Mesenteric fat pad (tissue), 1 donor: ENCODE measurements at places on chromosomes 16 and 17. TPM values are rescaled to one million over a fixed set of nuclear protein-coding genes. Genes with fewer than 3 reads are reported as not detected.

DNA sequence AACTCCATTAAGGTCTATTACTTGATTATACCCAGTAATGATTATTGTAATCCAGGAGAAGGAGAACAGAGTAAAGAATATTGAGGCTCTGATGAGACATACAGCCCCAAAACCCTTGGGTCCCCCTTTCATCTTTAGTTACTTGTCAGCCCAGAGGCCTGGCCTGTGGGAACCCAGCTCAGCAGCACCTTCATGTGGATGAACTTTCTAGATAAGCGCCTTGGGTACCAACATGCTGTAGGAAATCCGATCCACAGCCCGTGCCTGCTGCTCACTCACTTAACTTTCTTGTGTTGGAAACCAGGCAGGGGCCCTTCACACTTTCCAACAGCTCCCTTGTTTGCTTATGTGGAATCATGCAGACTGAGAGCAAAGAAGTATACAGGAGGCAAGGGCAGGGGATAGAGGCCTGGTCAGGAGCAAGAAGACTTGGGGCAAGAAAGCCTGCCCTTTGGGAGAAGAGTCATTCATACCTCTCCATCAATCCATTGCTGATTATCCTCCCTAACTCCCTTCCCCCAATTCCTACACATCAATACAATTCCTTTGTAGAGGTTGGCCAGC lies 64.0 kb upstream of the SOX9 start:
- no peak for DNase-seq

- DNase-seq = no peak
These were observed 37.3 kb downstream of the TBCD start for GRCh38 chr17:82789051-82789592.

GRCh38 chr17:71900621-71901229 lies 220.1 kb upstream of the SOX9 start:
- DNase-seq = no peak

GRCh38 chr16:2179576-2179975 lies 16.8 kb downstream of the CASKIN1 start:
- no peak for DNase-seq

SHISA6 gene
- 1.2 TPM for total RNA-seq

DNA sequence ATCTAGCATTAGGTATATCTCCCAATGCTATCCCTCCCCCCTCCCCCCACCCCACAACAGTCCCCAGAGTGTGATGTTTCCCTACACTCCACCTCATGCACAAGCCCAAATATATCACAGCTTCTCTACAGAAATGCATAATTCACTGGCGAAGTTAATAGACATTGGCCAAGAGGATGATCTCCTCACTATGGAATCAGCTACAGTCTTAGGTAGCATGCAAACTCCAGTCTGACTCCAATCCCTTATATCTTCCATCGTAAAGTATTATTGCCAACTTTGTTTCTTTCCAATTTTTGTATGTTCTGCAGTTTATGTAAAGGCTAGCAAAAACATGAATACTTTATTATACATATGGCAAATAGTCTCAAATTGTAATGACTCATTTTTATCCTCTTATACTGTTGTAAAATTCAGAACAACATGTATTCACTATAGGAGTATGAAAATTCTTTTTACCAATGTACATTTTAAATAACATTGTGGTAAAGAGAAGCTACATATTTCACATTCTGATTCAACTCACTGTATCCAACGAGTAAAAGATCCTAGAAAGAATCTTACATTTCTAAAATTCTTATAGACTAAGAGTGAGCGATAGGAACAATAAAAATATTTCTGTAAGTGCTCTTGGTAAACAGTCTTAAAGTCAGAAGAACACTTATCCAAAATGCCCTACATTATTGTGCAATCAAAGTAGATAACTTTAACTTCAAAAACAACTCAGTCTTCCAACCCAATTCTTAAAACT lies 871 bp downstream of the ABCA8 start:
- DNase-seq = no peak

GRCh38 chr16:66188917-66189725 lies 177.4 kb upstream of the CDH5 start:
- no peak for DNase-seq

ZP2 gene
- total RNA-seq = not detected

DNA sequence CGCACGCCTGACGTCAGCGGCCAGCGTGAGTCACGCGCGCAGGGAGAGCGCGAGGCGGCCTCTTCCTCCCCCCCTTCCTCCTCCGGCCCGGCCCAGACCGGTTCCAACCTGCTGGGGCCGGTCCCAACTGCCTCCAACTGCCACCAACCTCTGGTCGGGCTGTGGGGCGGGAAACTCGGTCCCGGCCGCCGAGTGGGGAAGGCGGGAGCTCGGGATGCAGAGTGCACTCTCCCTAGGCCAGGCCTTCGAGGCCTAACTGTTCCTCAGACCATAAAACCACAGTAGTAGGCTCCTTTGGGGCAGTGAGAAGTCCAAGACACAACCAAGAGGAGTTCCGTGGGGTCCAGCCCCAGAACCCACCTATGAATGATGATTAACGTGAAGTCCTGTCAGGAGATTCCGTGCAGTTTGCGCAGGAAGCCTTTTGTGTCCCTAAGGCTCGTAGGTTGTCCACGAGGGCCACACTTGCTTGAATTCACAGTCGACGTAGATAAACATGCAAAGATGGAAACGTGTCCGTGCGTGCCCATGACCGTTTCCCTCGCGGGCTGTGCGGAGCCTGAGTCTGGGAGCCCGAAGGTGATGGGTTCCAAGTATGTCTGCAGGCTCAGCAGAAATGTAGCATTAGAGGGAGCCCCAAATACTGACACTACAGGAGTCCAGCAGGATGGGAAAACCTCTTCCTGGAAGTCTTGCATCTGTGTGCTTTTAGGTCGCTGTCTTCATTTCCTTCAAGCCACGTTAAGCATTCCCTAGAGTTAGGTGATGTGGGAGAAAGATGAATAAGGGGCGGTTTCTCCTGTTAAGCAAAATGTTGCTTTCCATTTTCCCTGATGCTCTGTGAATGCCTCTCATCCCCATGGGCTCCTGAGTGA lies 647 bp downstream of the UNK start:
- DNase-seq = peak; percentile 98

RCVRN gene
- 0.67 TPM for total RNA-seq

KRTAP1-5 gene
- not detected for total RNA-seq

DNA sequence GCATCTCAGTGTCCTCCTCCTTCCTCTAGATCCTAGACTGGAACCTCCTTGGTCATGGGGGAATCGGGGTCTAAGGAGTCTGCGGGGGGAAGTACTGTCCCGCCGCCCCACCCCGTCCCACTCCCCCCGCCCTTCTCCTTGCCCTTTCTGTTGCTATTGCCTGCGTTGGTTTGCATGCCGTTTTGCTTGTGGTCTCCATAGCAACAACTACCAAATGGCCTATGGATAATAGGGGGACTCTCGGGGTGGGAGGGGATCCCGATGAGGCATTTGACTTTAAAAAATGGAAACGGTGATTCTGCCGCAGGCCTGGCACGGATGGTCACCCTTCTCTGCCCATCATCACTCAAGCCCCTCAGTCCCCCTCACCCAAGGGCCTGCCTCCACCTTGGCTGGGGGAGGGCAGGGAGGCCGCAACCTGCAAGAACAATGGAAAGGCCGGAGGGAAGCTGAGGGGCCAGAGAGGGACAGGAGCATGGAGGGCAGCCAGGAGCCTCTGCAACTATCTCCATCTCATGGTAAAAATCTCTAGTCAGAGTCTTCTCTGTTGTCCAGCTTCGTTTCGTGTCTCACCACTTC lies 231.4 kb upstream of the TNRC6C start:
- DNase-seq = peak; percentile 51

GRCh38 chr16:85515319-85515745 lies 97.8 kb upstream of the GSE1 start:
- DNase-seq = no peak

DNA sequence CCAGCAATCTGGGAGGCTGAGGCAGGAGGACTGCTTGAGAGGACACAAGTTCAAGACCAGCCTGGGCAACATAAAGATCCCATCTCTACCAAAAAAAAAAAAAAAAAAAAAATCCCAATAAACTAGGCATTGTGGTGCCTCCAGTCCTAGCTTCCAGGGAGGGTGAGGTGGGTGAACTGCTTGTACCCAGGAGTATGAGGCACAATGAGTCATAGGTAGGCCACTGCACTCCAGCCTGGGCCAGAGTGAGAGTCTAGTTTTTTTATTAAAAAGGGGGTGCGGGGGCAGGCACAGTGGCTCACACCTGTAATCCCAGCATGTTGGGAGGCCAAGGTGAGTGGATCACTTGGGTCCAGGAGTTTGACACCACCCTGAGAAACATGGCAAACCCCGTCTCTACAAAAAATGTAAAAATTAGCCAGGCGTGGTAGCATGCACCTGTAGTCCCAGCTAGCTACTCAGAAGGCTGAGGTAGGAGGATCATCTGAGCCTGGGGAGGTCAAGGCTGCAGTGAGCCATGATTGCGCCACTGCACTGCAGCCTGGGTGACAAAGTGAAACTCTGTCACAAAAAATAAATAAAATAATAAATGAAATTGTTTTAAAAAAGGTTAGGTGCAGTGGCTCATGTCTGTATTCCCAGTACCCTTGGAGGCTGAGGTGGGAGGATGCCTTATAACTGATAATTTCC lies 7.8 kb upstream of the CHST6 start:
- DNase-seq = no peak

DNA sequence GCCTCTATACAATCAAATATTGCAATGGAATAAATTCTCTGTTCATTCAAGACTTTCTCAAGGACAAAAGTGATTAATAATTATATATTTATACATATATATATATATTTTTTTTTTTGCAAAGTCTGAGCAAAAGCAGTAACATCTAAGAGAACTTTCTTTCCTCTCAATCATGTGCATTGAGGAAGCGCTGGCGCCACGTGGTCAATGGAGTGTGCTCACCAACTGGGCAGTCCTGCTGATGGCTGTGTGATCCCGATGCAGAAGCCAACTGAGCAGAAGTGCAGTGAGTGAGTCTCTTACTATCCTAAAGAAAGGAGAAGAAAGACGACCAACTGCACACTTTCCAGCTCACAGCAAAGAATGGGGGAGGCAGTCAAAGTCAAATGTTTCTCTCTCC lies 37.2 kb upstream of the ULK2 start:
- peak; percentile 75 for DNase-seq

DNA sequence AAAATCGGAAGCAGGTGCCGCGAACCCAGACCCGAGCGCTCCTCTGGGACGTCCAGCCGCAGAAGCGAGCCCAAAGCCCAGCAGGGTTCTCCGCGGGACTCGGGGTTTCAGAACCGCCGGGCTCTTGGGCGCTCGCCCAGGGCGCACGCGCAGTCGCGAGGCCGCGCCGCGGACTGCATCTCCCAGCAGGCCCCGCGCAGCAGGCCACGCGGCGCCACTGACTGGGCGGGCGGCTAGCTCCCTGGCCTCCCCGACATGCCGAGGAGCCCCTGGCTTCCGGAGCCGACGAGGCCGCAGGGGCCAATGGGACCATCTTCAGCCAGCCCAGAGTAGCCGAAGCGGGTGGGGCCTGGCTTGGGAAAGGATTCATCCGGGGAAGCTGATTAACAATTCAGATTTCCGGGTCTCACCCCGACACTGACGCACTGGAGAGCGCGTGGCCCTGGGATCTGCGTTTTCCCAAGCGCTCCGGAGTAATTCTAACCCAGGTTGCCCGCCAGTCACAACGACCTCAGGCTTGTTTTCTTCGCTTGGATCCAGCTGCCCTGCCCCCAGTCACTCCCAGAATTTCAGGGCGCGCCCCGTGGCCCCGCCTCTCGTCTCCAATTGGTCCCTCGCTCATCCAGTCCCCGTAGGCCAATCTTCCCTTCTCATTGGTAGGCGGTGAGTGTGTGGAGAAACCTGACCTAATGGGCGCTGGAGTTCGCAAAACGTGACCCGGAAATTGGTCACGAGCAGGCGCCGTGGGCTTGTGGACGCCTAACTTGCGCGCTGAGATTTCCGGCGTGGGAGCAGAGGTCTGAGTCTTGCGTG lies at the start of gene ZNF263:
Gene ZNF263, plus strand, starts transcription at position 762 of the 813 bp plus-strand sequence. CDS start 328 bp downstream, outside the sequence.
- peak; percentile 97 for DNase-seq

USB1 gene
- total RNA-seq = 40.8 TPM

- DNase-seq = no peak
These were observed 1.7 kb upstream of the DBNDD1 start for GRCh38 chr16:90020838-90021382.

CD300H gene
- not detected for total RNA-seq

DNA sequence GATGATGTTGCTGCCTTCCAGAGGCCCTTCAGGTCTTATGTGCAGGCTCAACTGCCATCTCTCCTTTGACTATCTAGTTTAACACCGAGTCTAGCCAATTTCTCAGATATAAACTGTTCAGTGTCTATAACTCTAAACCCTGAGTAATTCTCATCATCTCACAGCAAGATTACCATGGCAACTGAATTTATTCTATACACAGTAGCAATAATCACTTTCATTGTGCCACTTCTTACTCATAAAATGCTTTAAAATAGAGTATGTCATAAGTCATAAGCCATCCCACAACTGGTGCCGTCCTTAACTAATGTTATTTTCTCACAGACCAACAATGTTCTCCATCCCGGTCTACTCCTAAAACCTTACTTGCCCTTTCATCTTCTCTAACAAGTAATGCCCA lies 45.0 kb downstream of the SYNRG start:
- no peak for DNase-seq

DNA sequence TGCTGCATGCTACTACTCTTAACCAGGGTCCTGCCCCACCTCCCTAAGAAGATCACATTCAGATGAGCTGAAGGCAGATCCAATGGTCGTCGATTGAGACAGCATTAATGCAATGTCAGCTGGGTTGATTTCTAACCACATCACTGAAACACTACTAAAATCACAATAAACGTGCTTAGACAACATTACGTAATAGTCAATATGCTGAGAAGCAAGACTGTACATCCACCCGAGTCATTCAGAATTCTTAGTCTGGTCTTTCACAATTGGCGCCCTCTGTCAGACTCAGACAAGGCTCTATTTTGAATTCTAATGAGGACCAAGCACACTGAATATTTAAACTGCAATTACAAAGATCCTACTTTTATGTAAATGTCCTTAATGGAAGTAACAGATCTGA lies 205.2 kb downstream of the STX8 start:
- no peak for DNase-seq

DNA sequence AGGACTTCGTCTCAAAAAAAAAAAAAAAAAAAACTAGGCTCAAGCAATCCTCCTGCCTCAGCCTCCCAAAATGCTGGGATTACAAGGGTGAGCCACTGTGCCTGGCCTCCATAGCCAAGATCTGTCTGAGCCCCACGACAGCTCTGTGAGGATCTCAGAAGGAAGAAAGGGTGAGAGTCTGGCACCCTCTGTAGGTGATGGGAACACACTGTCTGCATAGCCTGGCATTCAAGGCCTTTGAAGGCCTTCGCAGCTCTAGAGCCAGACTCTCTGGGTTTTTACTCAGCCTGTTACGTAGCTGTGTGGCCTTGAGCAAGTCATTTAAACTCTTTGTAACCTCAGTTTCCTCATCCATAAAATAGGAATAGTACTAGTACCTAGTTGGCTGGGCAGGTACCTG lies 6.3 kb upstream of the XPO6 start:
- DNase-seq = no peak

USP6 gene
- 0.26 TPM for total RNA-seq

CHST6 gene
- 0.16 TPM for total RNA-seq

GRCh38 chr16:81861503-81861902 lies 82.4 kb downstream of the PLCG2 start:
- DNase-seq = no peak

GRCh38 chr16:8550728-8551387 lies 39.5 kb downstream of the TMEM114 start:
- no peak for DNase-seq

- no peak for DNase-seq
These were observed 65.7 kb downstream of the BANP start for GRCh38 chr16:88016964-88017363.

GRCh38 chr17:4074831-4075495 lies 67.9 kb downstream of the ZZEF1 start:
- no peak for DNase-seq
